ENCODE measurements at places on chromosomes 4 and X. TPM values are rescaled to one million over a fixed set of nuclear protein-coding genes. Genes with fewer than 3 reads are reported as not detected.
A peak's percentile ranks its signal among the peaks of the same experiment; 100 is the strongest.

GRCh38 chrX:79130857-79131256 lies 13.6 kb upstream of the GPR174 start:
- H3K4me3 ChIP-seq: no peak overlapping the region
- peaks cover 7% of the 10 kb centered on the region for H3K4me1 ChIP-seq
- no peaks in the 10 kb centered on the region for H3K36me3 ChIP-seq
- no peak overlapping the region for H3K27ac ChIP-seq

Gene CNKSR2
- total RNA-seq: 7.1 TPM

DNA sequence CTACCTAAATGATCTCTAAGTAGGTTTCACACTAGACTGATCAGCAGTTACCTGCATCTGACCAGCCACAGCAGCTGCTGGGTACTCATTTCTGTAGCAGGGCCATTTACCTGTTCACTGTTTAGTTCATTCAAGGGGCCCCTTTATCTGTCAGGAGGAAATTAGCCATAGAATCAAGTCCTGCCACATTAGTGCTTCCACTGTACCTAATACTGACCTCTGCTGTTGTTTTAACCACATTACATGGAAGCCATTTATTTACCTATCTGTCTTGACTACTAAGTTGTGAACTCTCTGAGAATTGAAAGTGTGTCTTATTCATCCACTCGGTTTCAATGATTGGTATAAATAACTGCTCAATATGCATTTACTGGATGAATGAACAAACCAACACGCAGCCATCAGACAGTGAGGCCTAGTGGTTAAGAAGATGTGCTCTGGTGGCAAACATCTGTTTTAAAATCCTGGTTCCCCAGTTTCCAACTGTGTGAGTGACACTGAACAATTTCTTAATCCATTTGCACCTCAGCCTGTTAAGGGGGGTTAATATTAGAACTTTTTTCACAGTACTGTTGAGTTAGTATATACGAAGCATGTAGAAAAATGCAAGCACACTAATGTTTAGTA lies 30.0 kb upstream of the ANXA5 start:
- H3K4me1 ChIP-seq: peaks cover 5% of the 10 kb centered on the region
- no peak overlapping the region for H3K4me3 ChIP-seq
- peaks cover 5% of the 10 kb centered on the region for H3K27me3 ChIP-seq
- no peak overlapping the region for H3K27ac ChIP-seq
- peak; percentile 74 for DNase-seq
- H3K36me3 ChIP-seq: no peaks in the 10 kb centered on the region

DNA sequence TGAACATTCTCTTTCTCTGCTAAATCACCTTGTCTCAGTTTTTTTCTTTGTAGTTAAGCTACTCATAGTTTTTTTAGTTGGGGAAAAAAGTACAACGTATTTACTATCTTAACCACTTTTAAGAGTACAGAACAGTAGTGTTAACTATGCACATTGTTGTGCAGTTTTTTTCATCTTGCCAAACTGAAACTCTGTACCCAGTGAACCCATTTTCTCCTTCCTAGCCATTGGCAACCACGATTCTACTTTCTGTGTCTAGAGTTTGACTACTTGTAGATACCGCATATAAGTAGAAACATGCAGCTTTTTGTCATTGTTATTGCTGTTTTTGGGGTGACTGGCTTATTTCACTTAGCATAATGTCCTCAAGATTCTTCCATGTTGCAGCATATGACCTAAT lies 10.0 kb downstream of the N4BP2 start:
- peak overlapping the region; percentile 28 for H3K4me3 ChIP-seq
- peak overlapping the region; percentile 72 for H3K27ac ChIP-seq
- no peaks in the 10 kb centered on the region for H3K27me3 ChIP-seq
- H3K36me3 ChIP-seq: peaks cover 55% of the 10 kb centered on the region
- H3K4me1 ChIP-seq: peaks cover 38% of the 10 kb centered on the region

Gene LAGE3
- total RNA-seq: 53.1 TPM

GRCh38 chrX:29136904-29137303 lies 549.7 kb downstream of the IL1RAPL1 start:
- H3K4me1 ChIP-seq: no peaks in the 10 kb centered on the region
- H3K27me3 ChIP-seq: no peaks in the 10 kb centered on the region
- no peak for DNase-seq

GRCh38 chr4:115720611-115721010 lies 607.2 kb upstream of the NDST4 start:
- H3K27ac ChIP-seq: no peak overlapping the region
- no peaks in the 10 kb centered on the region for H3K4me1 ChIP-seq
- no peaks in the 10 kb centered on the region for H3K27me3 ChIP-seq
- no peak for DNase-seq
- no peaks in the 10 kb centered on the region for H3K36me3 ChIP-seq

- H3K27ac ChIP-seq: no peak overlapping the region
- H3K4me3 ChIP-seq: no peak overlapping the region
- DNase-seq: no peak
- no peaks in the 10 kb centered on the region for H3K27me3 ChIP-seq
Observed at GRCh38 chr4:536351-536972, 37.5 kb downstream of the PIGG start.

GRCh38 chr4:56231410-56231809 lies 155.9 kb downstream of the AASDH start:
- no peak for DNase-seq
- no peak overlapping the region for H3K4me3 ChIP-seq
- H3K27me3 ChIP-seq: peaks cover 6% of the 10 kb centered on the region
- H3K36me3 ChIP-seq: no peaks in the 10 kb centered on the region
- H3K4me1 ChIP-seq: no peaks in the 10 kb centered on the region

Gene TCP11X2
- not detected for total RNA-seq

Gene ADH1A
- not detected for total RNA-seq

- no peak overlapping the region for H3K27ac ChIP-seq
- no peak overlapping the region for H3K4me3 ChIP-seq
- DNase-seq: no peak
- H3K27me3 ChIP-seq: no peaks in the 10 kb centered on the region
Observed at GRCh38 chr4:141078871-141079270, 54.4 kb downstream of the RNF150 start.

- H3K36me3 ChIP-seq: no peaks in the 10 kb centered on the region
- peaks cover 2% of the 10 kb centered on the region for H3K27me3 ChIP-seq
- H3K27ac ChIP-seq: no peak overlapping the region
Observed at GRCh38 chr4:52560844-52561280, 98.2 kb downstream of the USP46 start.

Gene TKTL1
- total RNA-seq: not detected

- no peak overlapping the region for H3K4me3 ChIP-seq
- H3K4me1 ChIP-seq: no peaks in the 10 kb centered on the region
- H3K27me3 ChIP-seq: no peaks in the 10 kb centered on the region
- no peaks in the 10 kb centered on the region for H3K36me3 ChIP-seq
Observed at GRCh38 chrX:123476611-123477219, 256.1 kb downstream of the THOC2 start.

DNA sequence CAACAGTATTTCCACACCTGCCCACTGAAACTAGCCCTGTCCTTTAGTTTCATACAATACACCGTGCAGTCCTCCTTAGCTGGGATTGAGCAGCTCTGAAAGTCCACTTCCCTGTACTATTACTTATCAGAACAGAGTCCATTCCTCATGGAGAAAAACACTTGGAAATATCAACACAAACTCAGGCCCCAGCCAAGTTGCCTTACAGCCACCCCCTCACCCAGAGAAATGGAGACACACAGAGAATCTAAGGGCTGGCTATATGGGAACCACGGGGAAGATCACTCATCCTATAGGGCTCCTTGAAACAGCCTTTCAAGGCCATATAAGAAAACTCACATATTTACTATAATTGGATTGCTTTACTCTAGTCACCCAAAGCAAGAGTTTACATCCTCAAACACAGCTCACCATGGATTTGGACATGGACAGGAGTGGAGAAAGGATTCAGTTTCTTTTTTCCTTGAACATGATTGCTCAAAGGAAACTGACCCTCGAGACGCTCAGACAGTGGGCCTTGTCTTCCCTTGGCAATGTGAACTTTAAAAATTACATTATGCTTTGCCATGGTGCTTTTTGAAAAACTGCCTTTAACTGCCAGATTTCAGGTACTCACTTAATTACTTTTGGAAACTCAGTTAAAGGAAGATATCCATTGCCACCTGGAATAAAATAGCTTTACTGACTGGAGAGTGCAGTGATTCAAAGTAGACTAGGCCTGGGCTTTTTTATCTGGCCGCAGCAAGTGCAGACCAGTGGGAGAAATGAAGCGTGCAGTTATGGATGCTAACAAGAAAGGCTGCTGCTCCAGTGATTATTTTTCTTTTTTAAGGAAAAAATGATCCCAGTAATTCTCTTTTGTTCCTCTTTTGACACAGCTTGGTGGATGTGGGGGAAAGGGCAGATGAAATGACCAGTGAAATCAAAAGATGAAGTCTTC lies 1.6 kb downstream of the SCARB2 start:
- H3K4me3 ChIP-seq: peak overlapping the region; percentile 67
- no peak for DNase-seq
- no peaks in the 10 kb centered on the region for H3K36me3 ChIP-seq
- peaks cover 21% of the 10 kb centered on the region for H3K27me3 ChIP-seq
- H3K4me1 ChIP-seq: peaks cover 29% of the 10 kb centered on the region
- H3K27ac ChIP-seq: peak overlapping the region; percentile 38

DNA sequence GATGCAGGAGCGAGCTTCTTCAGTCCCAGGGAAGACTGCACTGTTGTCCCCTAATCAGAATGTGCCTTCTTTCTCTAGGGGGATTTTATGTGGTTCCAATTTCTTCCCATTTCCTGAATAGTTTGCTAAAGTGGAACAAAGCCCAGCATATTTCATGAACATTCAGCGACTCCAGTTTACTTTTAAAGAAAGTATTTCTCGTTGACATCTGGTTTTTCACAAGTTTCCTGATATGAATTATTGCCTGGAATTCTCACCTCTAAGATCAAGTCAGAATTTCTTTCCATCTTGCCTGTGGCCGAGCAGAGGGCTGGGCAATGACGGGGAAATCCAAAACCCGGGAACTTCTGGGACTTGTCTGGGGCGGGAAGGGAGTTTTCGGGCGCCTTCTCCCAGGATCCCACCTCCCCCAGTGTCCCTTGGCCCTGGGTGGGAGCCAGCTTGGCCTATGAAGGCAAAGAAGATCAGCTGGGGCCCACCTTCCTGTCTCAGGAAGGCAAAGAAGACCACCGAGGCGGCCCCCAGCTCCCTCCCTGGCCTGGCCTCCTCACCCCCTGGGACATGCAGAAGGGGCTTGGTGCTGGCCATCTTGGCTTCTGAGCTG lies 15.4 kb downstream of the SORCS2 start:
- DNase-seq: no peak
- H3K4me3 ChIP-seq: no peak overlapping the region
- no peaks in the 10 kb centered on the region for H3K36me3 ChIP-seq
- no peak overlapping the region for H3K27ac ChIP-seq
- H3K27me3 ChIP-seq: no peaks in the 10 kb centered on the region
- H3K4me1 ChIP-seq: no peaks in the 10 kb centered on the region

- no peak overlapping the region for H3K4me3 ChIP-seq
- no peaks in the 10 kb centered on the region for H3K4me1 ChIP-seq
- H3K27me3 ChIP-seq: no peaks in the 10 kb centered on the region
- H3K36me3 ChIP-seq: no peaks in the 10 kb centered on the region
Observed at GRCh38 chrX:99398545-99398944, 1011.5 kb downstream of the PCDH19 start.

Gene C4orf54
- total RNA-seq: not detected

GRCh38 chrX:37315511-37316248 lies 33.5 kb upstream of the PRRG1 start:
- H3K4me1 ChIP-seq: no peaks in the 10 kb centered on the region
- H3K27me3 ChIP-seq: no peaks in the 10 kb centered on the region
- H3K36me3 ChIP-seq: no peaks in the 10 kb centered on the region
- H3K4me3 ChIP-seq: no peak overlapping the region
- no peak for DNase-seq

DNA sequence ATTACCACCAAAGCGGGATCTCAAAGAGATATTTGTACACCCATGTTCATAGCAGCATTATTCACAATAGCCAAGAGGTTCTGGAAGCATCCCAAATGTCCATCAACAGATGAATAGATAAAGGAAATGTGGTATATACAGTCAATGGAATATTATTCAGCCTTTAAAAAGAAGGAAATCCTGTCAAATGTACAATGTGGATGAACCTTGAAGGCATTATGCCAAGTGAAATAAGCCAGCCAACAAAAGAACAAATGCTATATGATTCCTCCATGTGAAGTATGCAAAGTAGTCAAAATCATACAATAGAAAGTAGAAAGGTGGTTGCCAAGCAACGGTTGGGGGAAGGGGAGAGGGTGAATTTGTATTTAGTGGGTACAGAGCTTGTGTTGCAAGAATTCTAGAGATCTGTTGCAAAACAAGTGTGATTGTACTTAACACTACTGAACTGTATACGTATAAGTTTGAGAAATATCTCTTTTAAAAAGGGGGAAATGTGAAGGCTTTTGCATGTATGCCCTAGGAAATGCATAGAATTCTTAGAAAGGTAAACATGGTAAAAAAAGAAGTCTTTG lies 5.0 kb upstream of the ZRSR2 start:
- no peak for DNase-seq
- H3K4me3 ChIP-seq: no peak overlapping the region
- peaks cover 3% of the 10 kb centered on the region for H3K4me1 ChIP-seq
- no peak overlapping the region for H3K27ac ChIP-seq
- H3K36me3 ChIP-seq: peaks cover 7% of the 10 kb centered on the region

- no peak overlapping the region for H3K4me3 ChIP-seq
- H3K27me3 ChIP-seq: no peaks in the 10 kb centered on the region
- no peak overlapping the region for H3K27ac ChIP-seq
Observed at GRCh38 chr4:73741031-73741749, 821 bp downstream of the CXCL8 start.

- H3K4me1 ChIP-seq: no peaks in the 10 kb centered on the region
- H3K36me3 ChIP-seq: peaks cover 2% of the 10 kb centered on the region
- DNase-seq: no peak
- H3K27ac ChIP-seq: no peak overlapping the region
- H3K27me3 ChIP-seq: peaks cover 2% of the 10 kb centered on the region
- H3K4me3 ChIP-seq: no peak overlapping the region
Observed at GRCh38 chr4:2066571-2067445, 7.7 kb downstream of the NAT8L start.

Gene EMCN
- not detected for total RNA-seq

Gene ERVMER34-1
- total RNA-seq: 0.56 TPM

DNA sequence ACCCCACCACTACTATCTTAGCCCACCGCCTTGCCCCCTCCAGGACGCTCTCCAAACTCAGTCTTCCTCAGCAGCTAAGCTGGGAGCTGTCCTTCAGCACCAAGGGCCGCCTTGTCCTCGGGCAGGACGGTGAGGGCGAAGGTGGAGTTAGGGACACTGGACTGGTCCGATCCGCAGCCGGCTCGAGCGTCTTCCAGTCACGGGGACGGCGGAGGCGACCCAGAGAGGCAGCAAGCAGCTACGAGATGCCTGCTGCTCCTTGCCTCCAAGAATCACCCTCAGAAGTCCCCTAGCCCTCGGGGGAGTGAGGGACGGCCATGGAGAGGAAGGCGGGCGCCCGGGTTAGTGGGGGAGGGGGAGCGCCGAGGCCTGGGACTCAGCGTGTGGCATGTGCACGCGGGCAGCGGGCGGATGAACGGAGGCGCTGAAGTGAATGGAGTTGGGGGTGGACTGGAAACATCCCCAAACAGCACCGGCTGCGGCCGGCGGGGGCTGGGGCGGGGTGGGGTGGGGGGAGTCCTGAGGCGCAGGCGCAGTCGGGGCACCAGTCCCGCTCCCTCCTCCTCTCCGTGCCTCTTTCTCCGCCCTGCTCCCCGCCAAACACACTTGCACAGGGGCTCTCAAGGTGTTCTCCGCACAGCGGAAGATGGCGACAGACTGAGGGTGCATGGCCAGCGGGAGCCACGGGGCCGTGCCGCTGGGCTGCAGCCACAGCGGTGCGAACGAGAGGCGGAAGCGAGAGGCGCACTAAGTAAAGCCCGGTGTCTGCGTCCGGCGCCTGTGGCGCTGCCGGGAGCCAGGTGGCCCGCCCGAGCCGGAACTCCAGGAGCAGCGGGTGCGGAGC lies at the start of gene NALF2:
NALF2 (plus strand) TSS at position 545 of the 844 bp plus-strand sequence. CDS start 957 bp downstream, outside the sequence.
- no peak within 1 kb of the TSS for H3K27ac ChIP-seq
- H3K4me1 ChIP-seq: peaks cover 3% of the 10 kb centered on the region
- H3K36me3 ChIP-seq: no peaks in the 10 kb centered on the region
- H3K27me3 ChIP-seq: peaks cover 22% of the 10 kb centered on the region
